ENCODE measurements at places on chromosomes 16 and 17. TPM values are rescaled to one million over a fixed set of nuclear protein-coding genes. Genes with fewer than 3 reads are reported as not detected.

The TMEM204 gene
- total RNA-seq: 23.7 TPM

DNA sequence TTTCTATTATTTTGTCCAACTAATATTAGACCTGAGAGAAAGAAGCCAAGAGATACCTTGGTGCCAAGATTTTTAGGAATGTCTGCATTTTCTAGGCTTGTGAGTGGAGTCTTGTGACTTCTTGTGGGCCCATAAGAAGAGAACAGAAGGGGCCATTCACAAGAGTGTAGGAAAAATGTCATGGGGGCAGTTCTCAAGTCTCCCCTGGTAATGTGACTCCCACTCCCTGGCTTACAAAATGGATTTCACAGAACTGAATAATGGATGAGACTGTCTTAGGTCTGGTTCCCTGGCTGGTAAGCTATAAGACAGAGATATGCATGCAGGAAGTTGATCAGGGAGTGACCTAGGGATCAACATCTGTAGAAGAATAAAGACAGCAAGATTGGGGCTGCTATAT is 181.3 kb downstream of the CBLN1 start:
- DNase-seq: no peak
- no peaks in the 10 kb centered on the region for H3K36me3 ChIP-seq
- no peak overlapping the region for H3K27ac ChIP-seq
- no peaks in the 10 kb centered on the region for H3K4me1 ChIP-seq
- H3K4me3 ChIP-seq: no peak overlapping the region

GRCh38 chr17:15890279-15890892 is 54.5 kb upstream of the ADORA2B start:
- H3K27me3 ChIP-seq: no peaks in the 10 kb centered on the region
- H3K36me3 ChIP-seq: no peaks in the 10 kb centered on the region
- H3K27ac ChIP-seq: peak overlapping the region; percentile 48
- DNase-seq: no peak
- H3K4me1 ChIP-seq: peaks cover 16% of the 10 kb centered on the region

DNA sequence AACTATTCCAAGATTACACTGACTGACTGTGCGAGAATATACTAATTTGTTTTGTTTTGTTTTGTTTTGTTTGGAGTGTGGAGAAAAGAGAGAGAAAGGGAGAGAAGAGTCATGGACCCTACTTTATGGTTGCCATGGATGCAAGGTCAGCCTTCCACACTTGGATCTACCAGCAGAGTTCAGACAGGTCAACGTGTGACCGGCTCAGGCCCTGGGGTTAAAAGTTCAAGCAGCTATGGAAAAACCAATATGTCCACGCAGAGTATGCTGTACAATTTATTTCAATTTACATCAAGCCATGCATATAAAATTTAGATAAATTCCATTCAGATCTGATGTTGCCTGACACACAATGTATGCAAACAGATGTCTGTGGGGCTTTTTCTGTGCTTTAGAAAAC is 122.8 kb downstream of the SKAP1 start:
- peaks cover 13% of the 10 kb centered on the region for H3K36me3 ChIP-seq
- peaks cover 24% of the 10 kb centered on the region for H3K4me1 ChIP-seq
